ENCODE measurements at places on chromosomes 7 and 10.

GRCh38 chr7:154886591-154886990 is 116.3 kb downstream of the PAXIP1 start:
- no peak for DNase-seq

DNA sequence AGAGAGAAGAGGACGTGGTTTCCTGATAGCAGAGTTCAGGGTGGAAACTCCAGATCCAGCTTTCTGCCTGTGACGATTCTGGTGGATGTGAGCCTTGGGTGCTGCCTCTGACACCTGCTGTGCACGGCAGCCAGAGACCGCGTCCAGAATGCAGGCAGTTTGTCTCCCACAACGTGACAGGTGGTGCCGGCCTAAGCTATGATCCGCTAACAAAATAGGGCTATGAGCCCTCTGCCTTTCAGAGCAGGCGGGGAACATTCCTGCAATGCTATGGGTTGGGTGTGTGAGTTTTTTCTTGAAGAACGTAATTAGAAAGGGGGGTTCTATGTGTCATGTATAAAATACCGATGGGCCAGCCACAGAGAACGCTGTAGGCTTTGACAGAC is 297.3 kb upstream of the PRKCQ start:
- no peak for DNase-seq

GRCh38 chr10:133487085-133487484 is 33.3 kb downstream of the SCART1 start:
- DNase-seq: no peak

DNA sequence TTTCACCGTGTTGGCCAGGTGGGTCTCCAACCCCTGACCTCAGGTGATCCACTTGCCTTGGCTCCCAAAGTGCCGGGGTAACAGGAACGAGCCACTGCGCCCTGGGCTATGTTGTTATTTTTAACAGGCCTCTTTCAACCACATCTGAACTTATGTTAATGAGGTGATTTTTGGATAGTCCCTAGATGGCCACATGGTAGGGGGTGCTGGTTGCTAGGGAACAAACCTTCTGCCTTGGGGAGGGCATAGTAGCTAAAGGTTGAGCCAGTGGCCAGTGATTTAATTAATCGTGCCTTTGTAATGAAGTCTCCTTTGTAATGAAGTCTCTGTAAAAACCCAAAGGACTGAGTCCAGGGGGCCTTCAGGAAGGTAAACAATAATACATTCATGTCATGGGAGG is 9.1 kb downstream of the COMTD1 start:
- DNase-seq: no peak

DNA sequence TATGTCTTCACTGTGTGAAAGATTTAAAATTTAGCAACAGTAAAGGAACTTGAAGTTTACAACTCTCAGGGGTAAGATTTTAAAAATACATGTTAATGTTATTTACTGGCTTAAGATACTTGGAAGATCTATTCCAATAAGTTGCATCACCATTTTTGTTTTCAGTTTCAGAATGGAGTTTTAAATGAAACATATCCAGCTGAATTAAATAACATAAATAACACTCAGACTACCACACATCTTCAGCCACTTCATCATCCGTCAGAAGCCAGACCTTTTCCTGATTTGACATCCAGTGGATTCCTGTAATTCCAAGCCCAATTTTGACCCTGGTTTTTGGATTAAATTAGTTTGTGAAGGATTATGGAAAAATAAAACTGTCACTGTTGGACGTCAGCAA is 44.3 kb downstream of the AHR start:
- no peak for DNase-seq

DNA sequence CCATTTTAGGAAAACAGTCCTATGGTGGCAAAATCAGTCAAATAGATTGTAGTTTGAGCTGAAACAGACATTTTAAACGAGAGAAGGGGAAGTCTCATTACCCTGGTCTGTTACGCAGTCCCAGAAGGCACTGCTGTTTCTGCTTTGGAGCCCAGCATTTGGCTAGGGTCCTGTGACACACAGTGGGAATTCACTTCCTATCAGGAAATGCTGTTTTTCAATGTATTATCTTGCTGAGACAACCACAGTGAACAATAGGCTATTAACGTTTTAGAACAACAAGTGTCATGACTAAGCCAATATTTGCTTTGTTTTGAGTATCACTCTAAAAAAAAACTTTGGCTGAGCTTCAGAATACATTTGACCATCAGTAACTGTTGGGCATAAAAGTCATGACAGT is 74.1 kb downstream of the ADD3 start:
- no peak for DNase-seq

GRCh38 chr7:40230101-40230500 is 95.3 kb downstream of the SUGCT start:
- no peak for DNase-seq

DNA sequence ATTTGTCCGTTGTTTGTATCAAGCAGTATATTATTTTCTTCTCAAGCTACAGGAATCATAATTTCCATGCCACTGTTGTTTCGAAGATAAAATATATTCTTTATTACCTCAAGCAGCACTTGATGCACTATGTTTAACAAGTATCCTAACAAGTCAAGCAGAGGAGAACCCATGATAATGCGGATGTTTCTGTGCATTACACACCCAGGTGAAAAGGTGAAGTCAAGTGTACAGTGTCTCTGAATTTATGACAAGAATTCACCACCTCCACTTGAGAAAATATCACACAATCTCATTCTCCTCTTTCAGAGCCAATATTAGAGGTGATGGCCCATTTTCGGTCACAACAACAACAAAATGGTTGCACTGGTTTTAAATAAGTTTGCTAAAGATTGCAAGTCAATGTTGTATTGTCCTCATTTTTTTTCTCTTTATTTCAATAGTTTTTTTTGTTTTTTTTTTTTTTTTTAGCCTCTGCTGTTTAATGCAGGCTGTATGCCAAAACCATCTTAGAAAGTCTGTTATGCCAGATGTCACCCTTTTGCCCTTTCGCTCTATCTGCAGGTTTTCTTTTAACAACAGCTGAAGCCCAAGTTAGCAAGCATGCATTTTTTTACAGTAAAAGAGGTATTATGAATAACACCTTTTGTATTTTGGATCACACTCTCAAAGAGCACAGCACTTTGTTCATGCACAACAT is 568.7 kb upstream of the LRRN3 start:
- DNase-seq: no peak

DNA sequence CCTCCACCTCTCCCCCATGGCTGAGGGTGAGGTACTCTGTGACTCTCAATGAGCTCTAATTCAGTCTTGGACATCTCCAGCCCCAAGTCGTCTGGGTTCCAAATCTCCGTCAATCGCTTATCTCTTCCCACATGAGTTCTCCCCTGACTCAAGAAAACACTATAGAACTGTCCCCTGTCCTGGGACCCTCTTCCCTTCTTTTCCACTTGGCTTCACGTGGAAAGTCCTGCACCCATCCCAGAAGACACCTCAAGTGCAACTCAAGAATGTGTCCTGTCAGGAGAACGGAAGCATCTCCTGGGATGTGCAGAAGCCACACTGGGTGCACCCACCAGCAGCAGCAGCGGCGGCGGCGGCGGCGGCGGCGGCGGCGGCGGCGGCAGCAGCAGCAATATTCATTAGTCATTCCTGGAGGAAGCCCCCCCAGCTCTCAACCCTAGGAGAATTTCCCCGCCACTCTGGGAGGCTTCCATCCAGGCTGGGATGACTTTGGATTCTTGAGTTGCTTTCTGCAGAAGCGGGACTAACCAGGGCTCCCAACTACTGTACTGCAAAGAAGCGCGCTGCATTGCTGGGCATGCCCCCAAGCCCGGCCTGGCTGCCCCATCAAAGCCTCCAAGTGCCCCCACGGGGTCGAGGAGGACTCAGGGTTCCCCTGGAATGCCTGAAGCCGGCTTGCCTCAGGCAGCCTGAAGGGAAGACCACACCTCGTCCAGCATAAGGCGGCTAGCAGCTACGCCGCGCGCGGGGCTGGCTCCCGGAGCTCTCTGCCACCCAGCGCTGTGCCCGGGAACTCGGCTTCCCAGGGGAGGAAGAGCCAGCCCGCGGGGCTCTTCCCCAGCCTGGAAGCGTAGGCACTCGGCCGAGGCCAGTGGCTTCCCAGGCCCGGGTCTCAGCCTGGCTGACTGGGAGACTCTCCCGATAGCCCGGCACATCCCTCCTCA is 1.0 kb downstream of the CRTAC1 start:
- DNase-seq: no peak

GRCh38 chr7:4781366-4782069 is 6.1 kb downstream of the AP5Z1 start:
- DNase-seq: no peak

- no peak for DNase-seq
Observed at GRCh38 chr10:88932539-88933256, 19.9 kb downstream of the ACTA2 start.

- DNase-seq: no peak
Observed at GRCh38 chr10:77620731-77621130, 16.9 kb downstream of the KCNMA1 start.

- no peak for DNase-seq
Observed at GRCh38 chr7:45138433-45139267, 18.9 kb upstream of the RAMP3 start.

GRCh38 chr7:317643-318405 is 27.9 kb downstream of the FOXL3 start:
- no peak for DNase-seq

DNA sequence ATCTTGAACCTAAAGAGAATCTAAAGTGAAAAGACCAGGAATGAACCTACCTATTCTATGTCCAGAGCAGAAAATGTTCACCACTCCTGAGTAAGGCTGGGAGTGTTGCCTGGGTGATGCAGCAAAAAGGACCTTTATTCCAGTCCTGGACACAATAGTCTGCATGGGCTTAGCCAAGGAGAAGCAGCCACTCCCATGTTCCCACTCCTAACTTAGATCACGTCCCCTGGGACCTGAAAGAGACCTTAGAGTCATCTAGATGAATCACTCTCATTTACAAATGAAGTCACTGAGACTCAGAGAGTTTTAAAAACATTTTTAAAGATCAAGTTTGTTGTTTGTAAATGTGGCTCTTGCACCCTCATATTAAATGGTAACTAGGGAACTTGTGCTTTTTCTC is 763.4 kb downstream of the KCNMA1 start:
- no peak for DNase-seq

GRCh38 chr7:11831156-11831735 is 752 bp downstream of the THSD7A start:
- DNase-seq: no peak

Measured in stimulated activated CD8-positive, alpha-beta memory T cell treated with anti-CD3 and anti-CD28 coated beads, Interleukin-7, amount 100 ng/mL, for 1 hour (primary cell).